GM03348 (cell line): ENCODE measurements at places on chromosomes 1 and 21.

DNA sequence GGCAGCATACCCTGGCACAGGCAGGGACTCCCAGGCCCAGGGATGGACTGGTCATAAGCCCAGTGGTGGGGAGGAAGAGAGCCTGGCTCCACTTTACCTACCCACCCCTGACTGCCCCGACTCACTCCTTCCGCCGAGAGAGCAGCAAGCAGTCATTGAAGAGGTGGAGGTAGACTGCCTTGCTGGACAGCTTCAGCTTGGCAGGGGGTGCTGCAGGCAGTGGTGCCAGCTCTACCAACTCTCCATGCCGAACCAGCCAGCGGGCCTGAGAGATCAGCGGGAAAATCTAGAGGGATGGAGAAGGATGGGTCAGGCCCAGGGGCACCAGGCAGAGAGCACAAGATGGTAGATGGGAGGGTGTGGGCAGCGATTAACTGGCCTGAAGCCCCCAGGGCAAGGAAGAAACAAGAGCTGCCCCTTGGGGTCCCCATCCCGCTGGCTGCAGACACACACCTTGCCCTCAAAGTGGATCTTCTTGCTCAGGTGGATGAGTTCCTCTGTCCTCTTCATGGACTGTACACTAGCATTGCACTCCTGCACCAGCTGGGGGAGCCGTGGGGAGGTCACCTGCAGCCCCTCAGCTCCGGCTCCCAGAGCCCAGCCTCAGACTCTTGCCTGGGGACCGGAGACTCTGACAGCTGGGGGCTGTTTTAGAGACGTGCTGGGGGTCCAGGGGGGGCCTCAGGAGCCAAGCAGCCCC is 7.7 kb downstream of the ARHGEF19 start:
- no peak for DNase-seq

GRCh38 chr1:103900005-103900404 is 150.3 kb downstream of the AMY1C start:
- no peak for DNase-seq

DNA sequence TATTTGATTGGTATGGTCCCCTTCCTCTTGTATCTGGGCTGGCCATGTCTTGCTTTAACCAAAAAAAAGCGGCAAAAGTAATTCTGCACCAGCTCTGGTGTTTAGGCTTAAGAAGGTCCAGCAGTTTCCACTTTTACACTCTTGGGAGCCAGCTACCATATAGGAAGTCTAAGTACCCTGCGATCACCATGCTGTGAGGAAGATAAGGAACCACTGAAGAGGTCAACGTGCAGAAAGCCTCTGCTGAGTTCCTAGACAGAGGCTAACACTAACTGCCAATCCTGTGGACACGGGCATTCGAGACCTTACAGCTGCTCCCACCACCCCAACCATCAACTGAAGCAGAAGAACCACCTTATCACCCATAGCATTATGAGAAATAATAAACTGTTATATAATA is 331.4 kb downstream of the VAV3 start:
- no peak for DNase-seq

DNA sequence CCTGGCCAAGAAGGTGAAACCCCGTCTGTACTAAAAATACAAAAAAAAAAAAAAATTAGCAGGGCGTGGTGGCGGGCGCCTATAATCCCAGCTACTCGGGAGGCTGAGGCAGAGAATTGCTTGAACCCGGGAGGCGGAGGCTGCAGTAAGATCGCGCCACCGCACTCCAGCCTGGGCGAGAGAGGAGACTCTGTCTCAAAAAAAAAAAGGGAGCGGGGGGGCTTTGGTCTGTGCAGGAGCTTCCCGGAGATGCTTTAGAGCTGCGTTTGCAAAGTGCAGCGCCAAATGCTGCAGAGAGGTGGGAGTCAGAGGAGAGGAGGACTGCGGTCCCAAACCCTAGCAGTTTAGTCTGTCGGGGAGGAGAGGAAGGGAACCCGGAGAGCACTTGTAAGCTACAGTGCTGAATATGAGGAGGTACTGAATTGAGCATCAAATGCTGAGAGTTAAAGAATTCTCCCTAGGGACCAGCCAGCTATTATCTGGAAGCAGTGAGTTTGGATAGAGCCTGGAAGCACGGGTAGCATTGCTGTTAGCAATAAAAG is 569 bp downstream of the FALEC start:
- DNase-seq: no peak

- DNase-seq: no peak
Measured at GRCh38 chr1:170521818-170522217, 10.1 kb upstream of the GORAB start.

DNA sequence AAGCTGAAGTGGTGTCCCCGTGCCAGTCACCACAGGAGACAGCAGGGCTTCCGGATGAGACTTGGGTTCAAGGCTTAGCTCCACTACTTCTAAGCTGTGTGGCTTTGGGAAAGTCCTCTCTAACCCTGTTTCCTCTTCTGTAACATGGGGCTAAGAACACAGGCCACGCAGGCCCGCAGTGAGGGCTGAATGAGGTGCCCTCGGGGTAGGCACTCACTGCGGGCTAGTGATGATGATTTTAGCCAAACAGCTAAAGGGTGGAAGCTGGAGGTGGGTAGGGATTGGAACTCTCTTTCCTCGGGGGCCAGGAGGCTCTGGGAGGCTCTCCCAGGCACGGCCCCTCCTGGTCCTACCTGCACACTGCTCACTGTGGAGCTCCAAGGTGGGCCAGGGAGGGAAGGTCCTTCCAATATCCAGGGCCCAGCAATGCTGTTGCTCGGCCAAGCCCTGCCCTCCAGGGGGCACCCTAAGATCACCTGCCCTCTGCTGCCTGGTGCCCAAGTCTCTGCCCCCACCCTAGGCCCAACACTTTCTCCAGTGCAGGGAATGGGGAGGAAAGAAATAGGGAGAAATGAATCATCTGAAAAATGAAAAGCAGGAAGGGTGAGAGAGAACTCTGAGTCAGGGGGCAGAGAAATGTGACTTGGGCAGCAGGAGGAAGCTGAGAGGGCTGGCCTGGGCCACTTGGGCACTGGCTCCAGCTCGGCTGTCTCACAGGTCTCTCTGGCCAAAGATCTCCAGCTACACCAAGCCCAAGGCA is 19.2 kb upstream of the EVA1B start:
- peak; percentile 80 for DNase-seq

DNA sequence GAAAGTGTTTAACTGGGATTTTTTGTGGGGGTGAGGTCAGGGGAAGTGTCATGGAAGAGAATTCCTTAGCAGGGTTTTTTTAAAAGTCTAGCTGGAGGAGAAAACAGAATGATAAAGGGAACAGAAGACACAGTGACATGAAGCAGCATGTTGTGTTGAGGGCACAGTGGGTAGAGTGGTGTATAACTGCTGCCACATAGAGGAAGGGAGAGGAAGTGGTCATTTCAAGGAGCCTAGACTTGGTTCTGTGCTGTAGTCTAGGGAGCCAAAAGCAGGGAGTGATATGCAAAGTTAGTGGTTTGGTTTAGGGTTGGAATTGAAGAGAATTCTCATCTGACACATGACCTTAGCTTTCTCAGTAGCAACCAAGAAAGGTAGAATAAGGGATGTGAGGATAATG is 10.2 kb downstream of the EEIG2 start:
- DNase-seq: peak; percentile 25

- no peak for DNase-seq
Measured at GRCh38 chr21:41242238-41242829, 74.3 kb upstream of the FAM3B start.

GRCh38 chr1:200226268-200226968 is 183.4 kb downstream of the ZNF281 start:
- peak; percentile 40 for DNase-seq

GRCh38 chr1:110291241-110292030 is 47.7 kb upstream of the RBM15 start:
- peak; percentile 35 for DNase-seq

DNA sequence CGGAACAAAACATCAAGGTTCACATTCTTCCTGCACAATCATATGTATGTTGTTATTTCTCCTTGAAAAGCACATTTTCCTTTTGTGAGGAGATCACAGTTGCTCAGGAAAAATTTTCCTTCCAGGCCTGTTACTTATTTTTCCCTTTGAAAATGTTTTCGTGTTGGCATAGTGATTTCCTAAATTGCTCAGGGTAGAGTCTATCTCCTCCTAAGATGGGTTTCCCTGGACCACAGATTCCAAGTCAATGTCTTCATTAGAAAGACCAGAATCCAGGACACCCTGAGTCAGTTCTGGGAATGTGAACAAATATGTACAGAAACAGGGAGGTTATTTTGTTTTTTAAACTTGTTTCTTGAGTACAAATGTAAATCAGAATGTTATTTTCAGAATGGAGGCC is 94.3 kb upstream of the C1orf105 start:
- peak; percentile 28 for DNase-seq

- peak; percentile 52 for DNase-seq
Measured at GRCh38 chr1:228228601-228229074, 20.8 kb downstream of the OBSCN start.

- DNase-seq: no peak
Measured at GRCh38 chr1:74767490-74767889, 34.5 kb downstream of the TYW3 start.

DNA sequence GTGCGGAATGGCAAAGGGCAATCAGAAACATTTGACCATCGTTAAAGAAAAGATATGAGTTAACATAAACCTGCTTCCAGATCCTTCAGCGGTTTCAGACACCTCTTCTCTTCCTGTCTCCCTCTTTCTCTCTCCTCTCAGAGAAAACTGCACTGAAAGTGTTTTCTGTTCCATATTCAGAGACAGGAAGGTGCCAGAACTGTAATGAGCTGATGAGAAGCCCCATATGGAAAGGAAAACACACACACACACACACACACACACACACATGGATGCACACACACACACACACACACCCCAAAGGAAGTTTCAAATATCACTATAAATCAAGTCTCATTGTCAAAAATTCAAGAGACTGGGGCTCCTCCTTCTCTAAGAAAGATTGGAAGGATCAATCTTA is 515.5 kb downstream of the NUF2 start:
- DNase-seq: no peak

DNA sequence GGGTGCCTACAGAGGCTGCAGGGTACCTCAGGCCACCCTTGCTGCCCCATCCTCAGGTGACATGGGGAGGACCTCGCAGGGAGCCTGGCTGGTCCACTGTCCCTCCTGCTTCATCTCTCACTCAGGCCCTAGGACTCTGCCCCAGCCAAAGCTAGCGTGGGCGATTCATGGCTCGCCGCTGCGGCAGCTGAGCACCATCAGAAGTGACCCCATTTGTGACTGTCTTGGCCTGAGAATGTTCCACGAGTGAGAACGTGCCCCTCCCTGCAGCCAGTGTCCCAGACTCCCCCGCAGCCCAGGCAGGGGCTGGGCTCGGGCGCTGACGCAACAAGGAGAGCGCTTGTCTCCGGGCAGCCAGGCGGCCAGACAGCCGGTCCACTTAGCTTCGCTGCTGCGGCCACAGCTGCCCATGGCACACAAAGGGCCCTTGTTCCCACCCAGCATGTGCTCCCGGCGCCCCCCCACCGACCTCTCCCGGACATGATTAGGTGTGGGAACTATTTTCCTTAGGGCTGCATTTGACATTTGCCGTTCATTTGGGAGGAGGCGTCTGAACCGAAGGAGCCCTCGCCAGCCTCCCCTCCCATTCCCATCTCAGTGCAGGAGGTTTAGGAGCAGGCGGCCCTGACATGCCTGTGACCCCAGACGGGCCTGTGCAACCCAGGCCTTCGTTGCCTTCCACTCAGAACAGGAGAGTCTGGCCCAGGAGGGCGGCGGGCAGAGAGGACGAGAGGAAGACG is 19.3 kb upstream of the POFUT2 start:
- DNase-seq: peak; percentile 65

- DNase-seq: no peak
Measured at GRCh38 chr1:231583376-231583775, 43.2 kb upstream of the DISC1 start.

GRCh38 chr1:48198970-48199369 is 23.5 kb upstream of the SLC5A9 start:
- no peak for DNase-seq

GRCh38 chr1:51861669-51862068 is 16.9 kb downstream of the NRDC start:
- no peak for DNase-seq

GRCh38 chr1:71074681-71075080 is 6.2 kb downstream of the ZRANB2 start:
- DNase-seq: no peak

- no peak for DNase-seq
Measured at GRCh38 chr21:42150474-42151085, 68.4 kb upstream of the ABCG1 start.

DNA sequence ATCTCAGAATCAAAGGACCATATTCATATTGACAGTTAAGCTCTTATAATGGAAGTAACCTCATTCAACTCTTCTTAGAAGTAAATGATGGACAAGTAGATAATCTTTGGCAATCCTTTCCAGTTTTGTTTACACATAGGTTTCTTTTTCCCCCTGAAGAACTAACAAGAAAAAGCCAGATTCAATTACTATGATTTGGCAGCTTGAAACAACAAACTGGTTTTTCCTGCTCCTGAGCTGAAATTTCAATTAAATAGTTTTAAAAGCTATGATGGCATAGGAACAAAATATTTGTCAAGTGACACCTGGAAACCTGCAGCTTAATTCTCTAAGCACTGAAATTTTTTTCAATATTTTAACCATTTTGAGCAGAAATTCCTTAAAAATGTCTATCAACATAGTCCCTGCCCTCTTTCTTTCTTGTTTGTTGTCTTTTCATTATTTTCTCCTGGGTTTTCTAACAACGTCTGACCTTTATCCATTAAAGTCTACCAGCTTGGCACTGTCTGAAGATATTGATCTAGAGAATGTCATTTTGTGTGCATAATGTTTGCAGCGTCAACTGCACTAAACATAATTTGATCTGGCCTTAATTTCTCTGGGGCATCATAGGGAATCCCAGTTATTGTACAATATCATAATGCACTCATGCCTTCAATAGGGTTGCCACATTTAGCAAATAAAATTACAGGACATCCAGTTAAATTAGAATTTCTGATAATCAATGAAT is 4.0 kb upstream of the SLC35A3 start:
- DNase-seq: no peak

DNA sequence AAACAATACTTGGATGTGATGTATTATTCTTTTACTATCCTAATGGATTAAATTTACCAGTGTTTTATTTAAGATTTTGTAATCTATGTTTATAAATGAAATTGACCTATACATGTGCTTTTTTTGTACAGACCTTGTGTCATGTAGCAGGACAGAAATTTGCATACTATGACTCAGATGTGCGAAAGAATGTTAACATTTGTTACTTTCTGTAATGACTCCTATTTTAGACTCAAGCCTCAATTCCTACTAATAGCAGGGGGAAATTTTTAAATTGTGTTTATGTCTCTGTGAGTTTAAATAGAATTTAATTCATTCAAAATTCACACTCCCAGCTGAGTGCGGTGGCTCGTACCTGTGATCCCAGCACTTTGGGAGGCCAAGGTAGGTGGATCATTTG is 21.8 kb upstream of the RIMKLA start:
- DNase-seq: no peak

- DNase-seq: no peak
Measured at GRCh38 chr21:27060190-27060589, 93.3 kb upstream of the ADAMTS5 start.
